ENCODE measurements at places on chromosomes 5 and 9. TPM values are rescaled to one million over a fixed set of nuclear protein-coding genes. Genes with fewer than 3 reads are reported as not detected.

- no peak for DNase-seq
These were observed 292.8 kb downstream of the ARL15 start for GRCh38 chr5:54017580-54017979.

GABRA6 gene
- total RNA-seq = not detected

DNA sequence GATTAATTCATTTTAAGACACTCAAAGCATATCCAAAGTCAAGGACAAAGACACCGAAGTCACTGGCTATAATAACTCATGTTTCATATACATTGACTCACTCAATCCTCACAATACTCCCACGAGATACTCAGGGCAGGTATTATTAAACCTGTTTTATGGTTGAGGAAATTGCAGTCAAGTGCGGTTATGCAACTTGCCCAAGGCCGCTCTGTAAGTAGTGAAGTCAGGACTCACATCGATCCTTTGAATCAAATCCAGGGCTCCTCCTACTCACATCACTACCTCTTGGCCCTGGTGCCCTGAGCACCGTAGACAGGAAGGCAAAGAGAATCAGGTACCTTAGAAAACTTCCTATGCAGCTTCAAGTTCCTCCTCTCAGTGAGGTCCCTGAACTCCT lies 87.8 kb upstream of the APC start:
- no peak for DNase-seq

DNA sequence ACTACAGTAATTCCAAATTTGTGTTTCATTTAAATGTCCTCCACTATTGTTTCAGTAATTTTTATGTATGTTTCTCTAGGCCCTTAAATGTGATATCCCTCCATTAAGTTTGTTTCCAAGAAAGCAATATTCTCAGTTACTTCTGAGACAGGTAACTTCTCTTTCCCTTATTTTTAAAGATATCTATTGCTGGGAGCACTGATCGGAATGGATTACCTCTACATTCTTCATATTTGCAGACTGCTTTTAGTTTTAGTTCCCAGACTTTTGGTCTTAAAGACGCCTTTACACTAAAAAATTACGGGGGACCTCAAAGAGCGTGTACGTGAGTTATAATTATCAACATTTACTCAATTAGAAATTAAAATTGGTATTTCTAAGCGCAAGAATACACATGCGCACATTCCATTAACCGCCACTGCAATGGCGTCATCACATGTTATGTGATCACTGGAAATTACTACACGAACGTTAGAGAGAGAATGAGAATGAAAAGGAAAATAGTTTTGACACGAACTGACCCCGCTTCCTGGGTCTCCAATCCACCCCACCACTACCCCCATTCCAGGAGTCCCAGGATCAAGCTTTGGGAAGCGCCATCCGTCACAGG lies 519 bp upstream of the RAD50 start:
- DNase-seq = no peak

- DNase-seq = no peak
These were observed 3.9 kb downstream of the TBC1D2 start for GRCh38 chr9:98251551-98251950.

- no peak for DNase-seq
These were observed 115.1 kb downstream of the PALM2AKAP2 start for GRCh38 chr9:109894921-109895758.

DNA sequence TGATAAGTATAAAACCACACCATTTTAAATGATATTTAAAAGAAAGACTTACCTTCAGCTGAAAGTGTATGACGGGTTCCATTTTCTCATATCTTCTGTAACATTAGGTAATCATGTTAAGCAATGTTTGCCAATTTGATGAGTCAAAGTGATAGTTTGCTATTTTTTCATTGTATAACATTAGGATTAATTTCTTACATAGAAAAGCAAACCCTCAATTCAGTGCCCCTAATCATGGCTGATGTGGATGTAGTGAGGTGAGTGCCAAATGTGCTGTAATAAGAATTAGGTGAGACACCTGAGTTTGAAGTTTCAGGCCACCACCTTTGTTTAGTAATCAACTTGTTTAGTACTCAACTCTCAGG lies 68.0 kb downstream of the UNC13B start:
- DNase-seq = no peak

C5orf52 gene
- total RNA-seq = not detected

NRG2 gene
- total RNA-seq = 8.5 TPM

DNA sequence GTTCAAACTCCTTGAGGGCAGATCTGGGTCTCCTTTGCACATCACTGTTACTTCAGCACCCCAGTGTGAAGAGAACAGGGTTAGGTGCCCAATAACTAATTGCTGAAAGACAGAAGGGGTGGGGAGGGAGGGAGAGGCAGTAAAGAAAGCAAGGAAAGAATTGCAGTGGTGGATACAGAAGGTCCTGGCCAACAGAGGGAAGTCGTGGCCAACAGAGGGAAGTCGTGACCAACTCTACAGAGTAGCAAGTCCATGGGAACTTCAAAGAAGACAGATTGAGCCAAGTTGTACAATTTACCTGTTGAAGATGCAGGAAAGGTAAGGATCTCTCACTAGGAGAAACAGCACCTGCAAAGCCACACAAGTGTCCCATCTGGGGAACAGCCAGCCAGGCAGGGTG lies 27.0 kb downstream of the CCNJL start:
- DNase-seq = no peak

- no peak for DNase-seq
These were observed 6.4 kb downstream of the CSF1R start for GRCh38 chr5:150079909-150080461.

ANAPC2 gene
- 38.8 TPM for total RNA-seq

GRCh38 chr5:115423051-115423450 lies 121.5 kb downstream of the FEM1C start:
- no peak for DNase-seq

DNA sequence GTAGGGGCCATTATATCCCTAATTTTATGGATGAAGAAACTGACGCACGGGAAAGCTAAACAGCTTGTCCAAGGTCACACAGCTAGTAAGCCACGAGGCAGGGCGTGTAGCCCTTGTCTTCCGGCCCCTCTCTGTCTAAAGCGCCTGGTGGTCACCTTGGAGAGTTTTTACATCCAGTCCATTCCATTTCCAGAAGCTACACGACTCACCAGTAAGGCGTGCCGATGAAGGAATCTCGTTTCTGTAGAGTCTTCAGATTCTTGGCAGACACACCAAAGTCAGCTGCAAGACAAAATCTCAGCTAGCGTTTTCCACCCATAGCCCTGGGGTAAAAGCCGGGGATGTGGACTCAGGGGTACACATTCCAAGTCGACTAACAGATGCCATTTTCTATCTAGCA lies 80.5 kb downstream of the STK10 start:
- no peak for DNase-seq

DNA sequence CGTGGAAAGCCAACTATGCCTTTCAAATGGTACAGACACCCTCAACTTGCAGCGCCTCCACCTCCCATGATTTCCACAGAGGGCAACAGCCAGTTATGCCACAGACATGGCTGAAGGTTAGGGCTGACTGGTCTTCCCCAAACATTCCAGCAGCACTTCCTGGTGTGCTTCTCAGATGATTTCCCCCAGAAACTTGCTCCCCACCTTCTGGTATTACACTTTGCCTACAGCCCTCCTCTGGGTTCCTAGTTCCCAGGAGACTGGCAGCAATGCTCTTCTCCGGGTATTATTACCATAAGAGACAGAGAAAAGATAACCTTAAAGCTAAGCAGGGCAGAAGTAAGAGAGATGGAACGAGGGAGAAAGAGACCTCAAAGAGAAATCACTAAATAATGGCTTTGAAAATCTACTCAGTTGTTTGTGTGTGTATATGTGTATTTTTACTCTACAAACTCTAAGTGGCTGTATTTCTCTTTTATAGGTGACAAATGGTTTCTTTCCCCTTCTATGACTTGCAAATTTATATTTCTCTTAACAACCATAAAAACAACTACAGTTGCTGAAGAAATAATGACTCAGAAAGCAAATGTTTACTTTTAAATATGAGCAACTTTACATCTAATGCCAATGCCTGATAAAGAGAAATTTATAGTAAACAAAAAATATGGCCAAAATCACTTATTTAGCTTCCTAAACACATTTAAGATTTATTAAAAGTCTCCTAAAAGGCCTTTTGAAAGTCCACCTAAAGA lies 133.8 kb downstream of the PDE4D start:
- no peak for DNase-seq

PAXX gene
- total RNA-seq = 35.7 TPM

DNA sequence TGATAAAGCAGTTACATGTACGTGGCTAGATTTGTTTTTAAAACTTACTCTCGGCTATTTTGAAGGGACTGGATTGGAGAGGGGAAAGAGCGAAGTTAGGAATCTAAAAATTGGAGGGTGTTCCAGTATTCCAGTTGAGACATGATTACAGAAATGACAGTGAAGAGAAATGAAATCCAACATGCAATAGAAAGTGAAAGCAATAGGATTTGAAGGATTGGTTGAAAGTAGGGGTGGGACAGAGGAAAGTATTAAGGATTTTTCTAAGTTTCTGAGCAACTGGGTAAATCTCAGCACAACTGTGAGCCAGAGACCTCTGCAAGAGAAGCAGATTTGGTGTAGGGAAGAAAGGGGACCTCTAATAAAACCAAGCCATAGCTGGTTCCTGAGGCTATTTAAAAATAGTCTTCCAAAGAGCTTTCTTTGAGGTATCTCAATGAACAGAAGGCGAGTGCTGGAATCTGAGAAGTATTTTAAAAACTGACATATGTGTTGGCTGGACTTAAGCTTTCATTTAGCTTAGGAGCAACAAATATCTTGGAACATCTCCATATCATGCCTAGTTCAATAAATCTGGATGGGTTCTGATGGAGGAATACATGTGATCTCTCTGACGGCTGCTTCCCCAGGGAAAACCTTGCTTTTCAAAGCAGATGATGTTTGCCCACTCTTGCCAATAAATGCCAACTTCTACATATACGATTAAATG lies 110.4 kb upstream of the IFNK start:
- DNase-seq = no peak

LVRN gene
- total RNA-seq = 34.5 TPM

GRCh38 chr5:178483620-178484019 lies 106.6 kb downstream of the COL23A1 start:
- no peak for DNase-seq

SH3GL2 gene
- not detected for total RNA-seq

TERT gene
- total RNA-seq = not detected

- no peak for DNase-seq
These were observed 127.1 kb downstream of the TRIO start for GRCh38 chr5:14270209-14270702.

DNA sequence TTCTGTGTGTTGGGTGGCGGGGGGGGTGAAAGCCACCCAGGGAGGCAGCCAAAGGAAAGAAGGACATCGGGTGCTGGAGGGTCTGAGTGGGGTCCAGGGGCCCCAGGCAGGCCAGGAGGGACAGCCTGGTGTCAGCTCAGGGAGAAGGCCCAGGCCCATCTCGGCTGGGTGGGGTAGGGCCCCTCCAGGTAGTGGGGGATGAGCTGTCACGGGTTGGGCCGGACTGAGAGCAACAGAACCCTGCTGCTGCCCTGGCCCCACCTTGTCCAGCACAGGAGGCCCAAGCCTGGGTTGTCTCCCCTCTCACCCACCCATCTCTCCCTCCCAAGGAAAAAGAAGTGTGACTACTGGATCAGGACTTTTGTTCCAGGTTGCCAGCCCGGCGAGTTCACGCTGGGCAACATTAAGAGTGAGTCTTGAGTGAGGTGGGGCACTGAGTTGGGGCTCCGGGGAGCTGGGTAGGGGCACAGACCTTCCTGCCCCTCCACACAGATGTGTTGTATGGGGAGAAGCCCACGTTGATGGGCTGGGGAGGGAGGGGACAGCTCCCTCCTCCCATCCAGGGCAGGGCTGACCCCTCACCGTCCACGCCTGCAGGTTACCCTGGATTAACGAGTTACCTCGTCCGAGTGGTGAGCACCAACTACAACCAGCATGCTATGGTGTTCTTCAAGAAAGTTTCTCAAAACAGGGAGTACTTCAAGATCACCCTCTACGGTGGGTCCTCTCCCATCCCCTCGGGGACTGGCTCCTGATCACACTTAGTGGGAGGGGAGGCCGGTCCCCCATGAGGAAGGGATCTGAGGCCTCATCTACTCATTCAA lies 2.3 kb downstream of the LCN2 start:
- DNase-seq = no peak

DNA sequence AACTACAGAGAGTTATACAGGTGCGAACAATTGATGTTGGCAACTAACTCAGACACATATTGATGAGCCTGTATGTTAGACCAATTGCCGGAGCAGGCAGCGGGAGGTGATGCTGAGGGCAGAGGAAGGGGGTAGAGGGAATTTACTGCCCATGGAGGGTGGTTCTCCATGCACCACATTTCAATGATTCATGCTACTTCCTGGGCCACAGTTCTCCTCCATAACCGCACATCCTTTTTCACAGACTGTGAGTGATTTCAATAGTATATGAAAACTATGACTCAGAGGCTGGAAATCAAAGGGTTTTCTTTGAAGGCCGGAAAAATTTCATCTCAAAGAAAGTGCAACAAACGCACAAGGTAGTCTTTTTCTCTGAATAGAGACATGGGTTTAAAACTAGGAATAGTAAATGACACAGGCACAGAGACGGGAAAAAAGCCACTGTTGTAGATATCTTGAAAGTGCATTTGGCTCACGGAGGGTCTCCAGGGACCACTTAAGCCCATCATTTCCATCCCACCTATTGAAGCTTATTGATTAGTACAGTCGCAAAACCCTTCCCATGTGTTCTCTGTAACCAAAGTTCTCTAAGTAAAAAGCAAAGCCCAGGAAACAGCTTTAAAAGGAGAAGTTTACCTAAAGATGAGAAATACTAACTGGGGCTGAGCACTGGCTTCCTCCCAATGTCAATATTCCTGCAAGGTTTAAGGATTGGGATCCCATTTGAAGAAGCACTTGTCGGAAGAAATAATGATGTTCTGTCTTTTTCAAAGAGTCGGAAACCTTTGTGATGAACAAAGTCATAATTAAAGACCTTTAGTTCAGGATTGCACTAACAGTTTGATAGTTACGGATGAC lies 28.0 kb upstream of the ADAM19 start:
- no peak for DNase-seq

IFNB1 gene
- total RNA-seq = not detected

DNA sequence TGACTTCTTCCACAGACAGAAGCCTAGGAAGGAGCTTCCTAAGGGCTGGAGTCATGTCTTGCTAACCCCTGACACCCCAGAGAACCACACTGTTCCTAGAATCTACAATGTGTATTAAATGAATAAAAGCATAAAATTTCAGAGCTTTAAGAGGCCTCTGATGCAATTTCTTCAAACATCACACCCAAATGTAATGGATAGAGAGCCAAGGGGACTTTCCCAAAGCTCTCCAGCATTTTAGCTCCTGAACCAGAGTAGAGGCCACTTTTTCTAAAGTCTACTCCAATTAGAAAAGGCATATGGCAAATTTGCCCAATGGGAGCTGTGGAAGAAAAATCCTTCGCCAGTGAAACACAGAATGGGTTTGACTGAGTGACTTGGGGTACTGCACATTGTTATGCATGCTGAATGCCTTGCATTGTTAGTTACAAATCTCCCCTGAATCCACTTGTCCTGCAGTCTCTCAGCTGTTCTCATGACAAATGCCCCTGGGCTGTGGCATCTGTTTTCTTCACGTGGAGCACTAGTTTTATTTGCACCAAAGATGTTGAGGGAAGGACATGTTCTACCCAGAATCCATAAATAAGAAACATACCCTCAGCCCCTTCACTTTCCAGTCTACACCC lies 334.0 kb downstream of the ASTN2 start:
- DNase-seq = no peak

HAVCR2 gene
- total RNA-seq = 13.7 TPM

All from omental fat pad (tissue), 4 donors.